ENCODE measurements at places on chromosomes 13 and 19. TPM values are rescaled to one million over a fixed set of nuclear protein-coding genes. Genes with fewer than 3 reads are reported as not detected.

CPT1C gene
- 30.7 TPM for total RNA-seq

LGALS7 gene
- not detected for total RNA-seq

NALCN gene
- 38.6 TPM for total RNA-seq

ONECUT3 gene
- not detected for total RNA-seq

GRCh38 chr19:5202553-5202952, 138.1 kb downstream of the PTPRS start:
- no peaks in the 10 kb centered on the region for H3K4me1 ChIP-seq
- no peaks in the 10 kb centered on the region for H3K27me3 ChIP-seq
- no peak for DNase-seq
- no peak overlapping the region for H3K27ac ChIP-seq

DNA sequence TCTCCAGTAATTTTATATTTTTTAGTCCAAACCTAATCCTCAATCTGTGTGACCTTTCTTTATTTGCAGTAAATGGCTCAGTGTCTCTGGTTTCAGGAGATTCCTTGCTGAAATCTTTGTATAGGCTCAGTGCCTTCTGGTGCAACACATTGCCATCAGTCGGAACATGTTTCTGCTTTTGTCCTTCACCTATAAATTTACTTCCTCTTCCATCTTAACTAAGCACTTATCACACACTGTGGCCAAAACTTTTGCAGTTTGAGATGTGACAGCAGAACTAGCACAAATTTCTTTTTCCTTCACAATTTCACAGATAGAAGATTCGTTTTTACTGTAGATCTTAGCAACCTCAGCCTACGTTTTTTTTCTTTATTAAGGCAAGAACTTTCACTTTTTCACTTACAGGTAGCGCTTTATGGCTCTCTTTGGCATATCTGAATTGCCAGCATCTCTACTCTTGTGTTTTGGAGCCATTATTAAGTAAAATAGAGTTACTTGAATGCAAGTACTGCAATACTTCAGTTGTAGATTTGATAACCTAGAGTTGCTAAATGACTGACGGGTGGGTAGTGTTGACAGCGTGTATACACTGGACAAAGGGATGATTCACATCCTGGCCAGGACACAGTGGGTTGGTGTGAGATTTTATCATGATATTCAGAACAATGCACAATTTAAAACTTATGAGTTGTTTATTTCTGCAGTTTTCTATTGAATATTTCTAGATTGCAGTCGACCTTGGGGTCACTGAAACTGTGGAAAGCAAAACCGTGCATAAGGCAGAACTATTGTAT, 44.3 kb downstream of the NDFIP2 start:
- H3K27ac ChIP-seq = no peak overlapping the region
- no peaks in the 10 kb centered on the region for H3K27me3 ChIP-seq
- peaks cover 5% of the 10 kb centered on the region for H3K36me3 ChIP-seq
- peaks cover 7% of the 10 kb centered on the region for H3K4me1 ChIP-seq
- no peak for DNase-seq
- no peak overlapping the region for H3K4me3 ChIP-seq

- no peaks in the 10 kb centered on the region for H3K36me3 ChIP-seq
- no peaks in the 10 kb centered on the region for H3K27me3 ChIP-seq
- H3K4me1 ChIP-seq = no peaks in the 10 kb centered on the region
Measured at GRCh38 chr19:54572696-54573311, 786 bp upstream of the LILRA2 start.

GRCh38 chr13:95858286-95859075, 181.5 kb downstream of the DNAJC3 start:
- H3K27me3 ChIP-seq = no peaks in the 10 kb centered on the region
- no peak for DNase-seq
- peak overlapping the region; percentile 5 for H3K27ac ChIP-seq
- H3K36me3 ChIP-seq = peaks cover 6% of the 10 kb centered on the region
- no peak overlapping the region for H3K4me3 ChIP-seq
- peaks cover 4% of the 10 kb centered on the region for H3K4me1 ChIP-seq

DNA sequence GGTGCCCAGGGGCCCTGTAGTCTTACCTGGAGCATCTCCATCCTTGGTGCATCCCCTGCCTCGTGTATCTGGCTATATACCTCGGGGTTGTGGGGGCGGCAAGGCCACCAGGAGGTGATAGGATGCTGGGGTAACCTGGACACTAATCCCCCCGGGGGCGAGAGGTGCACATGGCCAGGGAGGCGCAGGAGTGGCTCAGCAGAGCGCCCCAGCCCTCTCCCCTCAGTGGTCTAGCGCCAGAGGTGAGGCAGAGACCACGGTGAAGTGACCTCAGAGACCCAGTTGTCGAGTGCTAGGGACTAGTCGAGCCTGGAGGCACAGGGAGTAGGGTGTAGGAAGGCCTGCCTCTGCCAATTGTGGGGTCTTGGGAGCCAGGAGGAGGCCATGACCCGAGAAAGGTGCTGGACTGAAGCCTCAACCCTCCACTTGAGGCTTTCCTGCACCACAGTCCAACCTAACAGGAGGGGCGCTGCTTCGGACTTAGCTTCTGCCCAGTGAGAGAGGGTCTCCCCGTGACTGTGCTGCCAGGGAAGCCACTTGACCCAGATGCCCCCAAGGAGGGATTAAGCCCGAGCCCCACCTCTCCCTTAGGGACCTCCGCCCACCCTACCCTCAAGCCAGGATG, at the start of gene LHB:
Gene LHB (minus strand): TSS at position 51 of the 625 bp plus-strand sequence. CDS start 10 bp downstream, at position 41.
- peaks cover 10% of the 10 kb centered on the region for H3K4me1 ChIP-seq
- no peak within 1 kb of the TSS for H3K27ac ChIP-seq
- peak within 1 kb of the TSS; percentile 61 for H3K4me3 ChIP-seq
- H3K36me3 ChIP-seq = peaks cover 7% of the 10 kb centered on the region
- no peak for DNase-seq

GRCh38 chr13:36981156-36981743, 17.9 kb downstream of the ALG5 start:
- no peaks in the 10 kb centered on the region for H3K27me3 ChIP-seq
- peak overlapping the region; percentile 0 for H3K27ac ChIP-seq
- DNase-seq = no peak
- H3K4me3 ChIP-seq = no peak overlapping the region
- peaks cover 12% of the 10 kb centered on the region for H3K36me3 ChIP-seq

DNA sequence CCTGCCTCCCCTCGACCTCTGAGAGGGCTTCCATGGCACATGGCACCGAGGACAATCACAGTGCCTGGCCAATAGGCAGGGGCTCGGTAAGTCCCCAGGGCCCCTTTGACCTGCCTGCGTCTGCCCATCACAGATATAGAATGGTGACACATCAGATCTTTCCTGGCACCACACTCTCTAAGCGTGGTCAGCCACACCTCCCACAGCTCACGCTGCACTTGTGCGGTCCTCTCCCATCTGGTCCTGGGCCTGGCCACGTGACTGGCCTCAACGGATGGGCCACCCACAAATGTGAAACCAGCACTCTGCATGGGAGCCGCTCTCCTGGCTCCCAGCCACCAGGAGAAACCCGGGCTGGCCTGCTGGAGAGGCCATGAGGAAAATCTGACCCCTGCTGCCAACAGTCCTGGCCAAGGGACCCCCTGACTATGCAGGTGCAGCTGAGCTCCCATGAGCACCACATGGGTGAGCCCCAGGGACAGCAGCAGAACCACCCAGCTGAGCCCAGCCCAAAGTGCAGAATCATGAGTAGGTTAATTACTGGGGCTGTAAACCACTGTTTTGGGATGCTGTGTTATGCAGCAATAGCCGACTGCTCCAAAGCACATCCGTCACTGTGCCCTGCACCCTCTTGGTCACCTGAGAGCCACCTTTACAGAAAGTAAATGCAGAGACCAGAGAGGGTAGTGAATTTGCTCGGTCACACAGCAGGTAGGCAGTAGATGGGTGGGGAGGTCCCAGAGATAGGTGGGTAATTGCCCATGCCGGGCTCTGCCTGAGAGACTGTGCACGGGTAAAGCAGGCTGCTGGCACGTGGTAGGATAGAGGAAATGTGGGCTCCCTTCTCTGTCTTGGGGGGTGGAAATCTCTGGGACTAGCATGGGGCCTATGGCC, 9.7 kb upstream of the MEF2B start:
- H3K27me3 ChIP-seq = no peaks in the 10 kb centered on the region
- no peak overlapping the region for H3K27ac ChIP-seq
- no peak for DNase-seq
- no peak overlapping the region for H3K4me3 ChIP-seq
- no peaks in the 10 kb centered on the region for H3K4me1 ChIP-seq

DNA sequence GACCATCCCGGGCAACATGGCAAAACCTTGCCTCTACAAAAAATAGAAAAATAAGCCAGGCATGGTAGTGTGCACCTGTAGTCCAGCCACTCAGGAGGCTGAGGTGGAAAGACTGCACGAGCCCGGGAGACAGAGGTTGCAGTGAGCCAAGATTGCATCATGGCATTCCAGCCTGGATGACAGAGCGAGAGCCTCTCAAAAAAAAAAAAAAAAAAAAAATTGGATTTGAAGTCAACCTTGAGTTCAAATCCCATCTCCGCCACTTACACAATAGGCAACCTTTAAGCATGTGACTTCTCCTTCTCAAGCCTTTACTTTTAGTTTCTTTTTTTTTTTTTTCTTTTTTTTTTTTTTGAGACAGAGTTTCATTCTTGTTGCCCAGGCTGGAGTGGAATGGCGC, 12.0 kb downstream of the KASH5 start:
- H3K27me3 ChIP-seq = peaks cover 2% of the 10 kb centered on the region
- DNase-seq = no peak
- peaks cover 7% of the 10 kb centered on the region for H3K4me1 ChIP-seq
- no peaks in the 10 kb centered on the region for H3K36me3 ChIP-seq

DNA sequence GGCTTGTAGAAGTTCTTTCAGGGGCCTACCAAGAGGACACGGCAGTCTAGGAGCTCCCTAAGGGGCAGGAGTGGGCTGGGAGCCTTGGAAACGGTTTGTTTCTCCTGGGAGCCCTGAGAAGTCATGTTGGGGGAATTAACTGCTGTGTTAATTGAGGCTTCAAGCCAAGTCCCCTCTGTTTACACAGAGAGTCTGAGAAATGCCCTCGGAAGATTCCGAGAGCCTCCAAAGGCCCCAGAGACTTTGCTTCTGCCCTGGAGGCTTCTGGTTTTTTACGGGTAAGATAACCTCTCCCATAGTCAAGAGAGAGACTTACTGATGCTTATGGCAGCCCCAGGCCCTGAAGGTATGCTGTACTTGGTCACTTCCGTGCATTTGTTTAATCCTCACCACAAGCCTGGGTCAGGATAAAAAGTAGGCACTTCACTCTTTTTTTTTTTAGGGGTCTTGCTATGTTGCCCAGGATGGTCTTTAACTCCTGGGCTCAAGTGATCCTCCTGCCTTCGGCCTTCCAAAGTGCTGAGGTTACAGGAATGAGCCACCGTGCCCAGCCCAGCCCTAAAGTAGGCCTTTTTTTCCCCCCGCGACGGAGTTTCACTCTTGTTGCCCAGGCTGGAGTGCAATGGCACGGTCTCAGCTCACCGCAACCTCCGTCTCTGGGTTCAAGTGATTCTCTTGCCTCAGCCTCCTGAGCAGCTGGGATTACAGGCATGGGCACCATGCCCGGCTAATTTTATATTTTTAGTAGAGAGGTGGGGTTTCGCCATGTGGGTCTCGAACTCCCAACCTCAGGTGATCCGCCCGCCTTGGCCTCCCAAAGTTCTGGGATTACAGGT, 15.2 kb downstream of the IER2 start:
- no peak for DNase-seq
- no peaks in the 10 kb centered on the region for H3K36me3 ChIP-seq
- H3K27me3 ChIP-seq = no peaks in the 10 kb centered on the region
- H3K4me3 ChIP-seq = no peak overlapping the region
- H3K4me1 ChIP-seq = peaks cover 75% of the 10 kb centered on the region

DNA sequence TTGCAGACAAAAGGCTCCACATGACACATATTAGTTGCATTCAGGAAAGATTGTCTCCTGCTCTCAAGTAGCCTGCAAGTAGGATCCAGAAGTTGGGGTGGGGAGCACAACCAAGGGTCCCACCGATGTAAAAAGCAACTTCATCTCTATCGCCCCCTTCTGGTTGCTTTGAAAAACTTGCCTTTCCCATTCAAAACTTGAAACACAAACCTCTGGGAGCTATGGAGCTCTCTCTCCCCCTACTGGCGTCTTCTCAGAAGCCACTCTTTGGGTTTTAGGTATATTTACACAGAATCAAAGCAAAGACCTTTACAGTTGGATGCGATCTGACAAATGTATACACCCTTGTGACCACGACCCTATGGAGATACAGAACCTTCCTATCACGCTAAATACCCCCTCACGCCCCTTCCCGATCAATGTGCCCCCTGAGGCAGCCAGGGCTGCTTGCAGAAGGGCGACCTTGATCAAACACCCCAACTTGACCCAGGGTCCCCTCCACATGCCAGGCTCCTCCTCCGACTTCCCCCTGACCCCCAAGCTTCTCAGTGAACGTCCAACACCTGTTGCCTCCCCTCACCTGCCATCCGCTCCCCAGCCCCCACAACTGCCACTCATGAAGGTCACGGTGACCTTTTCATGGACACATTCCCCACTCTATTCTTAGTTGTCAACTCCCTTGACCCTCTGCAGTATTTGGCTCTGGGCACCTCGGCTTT, 10.1 kb downstream of the NOSIP start:
- H3K27ac ChIP-seq = peak overlapping the region; percentile 46
- no peak for DNase-seq
- peaks cover 22% of the 10 kb centered on the region for H3K4me1 ChIP-seq

DNA sequence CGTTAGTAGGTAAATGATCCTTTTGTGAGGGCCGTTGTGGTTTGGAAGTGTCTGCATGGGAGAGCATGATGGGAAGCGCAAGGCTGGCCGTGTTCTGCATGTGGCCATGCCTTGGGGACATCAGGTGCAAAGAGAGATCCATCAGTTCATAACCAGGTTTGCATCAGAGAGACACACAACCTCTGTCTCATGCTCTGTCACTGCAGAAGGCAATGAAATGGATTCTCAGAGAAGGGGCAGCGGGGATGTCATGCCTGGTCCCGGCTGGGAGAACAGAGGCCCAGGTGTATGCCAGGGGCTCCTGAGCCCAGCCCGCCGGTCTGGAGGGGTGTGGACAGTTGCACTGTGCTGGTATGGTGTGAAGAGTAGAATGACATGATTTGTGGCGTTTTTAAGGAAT, 60.2 kb downstream of the GGACT start:
- H3K27ac ChIP-seq = no peak overlapping the region
- peaks cover 19% of the 10 kb centered on the region for H3K36me3 ChIP-seq
- no peaks in the 10 kb centered on the region for H3K4me1 ChIP-seq
- H3K27me3 ChIP-seq = no peaks in the 10 kb centered on the region

DNA sequence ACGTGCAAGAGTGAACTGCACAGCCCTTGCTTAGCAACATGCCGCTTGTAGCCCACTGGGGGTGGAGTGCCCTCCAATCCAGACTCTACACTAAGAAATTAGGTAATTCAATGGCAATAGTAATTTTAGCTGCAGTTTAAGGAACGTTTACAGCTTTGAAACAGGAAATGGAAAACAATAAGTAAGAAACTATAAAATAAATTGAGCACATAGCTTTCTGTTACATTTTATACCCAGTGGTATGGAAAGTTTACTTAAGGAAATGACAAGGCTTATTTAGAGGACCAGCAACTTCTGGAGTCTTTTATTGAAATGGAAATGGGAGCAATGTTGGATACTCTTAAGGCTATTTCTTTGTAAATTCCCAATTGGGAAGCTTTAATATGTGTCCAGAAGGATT, 373.2 kb downstream of the KCNRG start:
- DNase-seq = no peak
- no peaks in the 10 kb centered on the region for H3K27me3 ChIP-seq
- no peak overlapping the region for H3K27ac ChIP-seq
